ENCODE measurements at places on chromosomes 2 and 18.

DNA sequence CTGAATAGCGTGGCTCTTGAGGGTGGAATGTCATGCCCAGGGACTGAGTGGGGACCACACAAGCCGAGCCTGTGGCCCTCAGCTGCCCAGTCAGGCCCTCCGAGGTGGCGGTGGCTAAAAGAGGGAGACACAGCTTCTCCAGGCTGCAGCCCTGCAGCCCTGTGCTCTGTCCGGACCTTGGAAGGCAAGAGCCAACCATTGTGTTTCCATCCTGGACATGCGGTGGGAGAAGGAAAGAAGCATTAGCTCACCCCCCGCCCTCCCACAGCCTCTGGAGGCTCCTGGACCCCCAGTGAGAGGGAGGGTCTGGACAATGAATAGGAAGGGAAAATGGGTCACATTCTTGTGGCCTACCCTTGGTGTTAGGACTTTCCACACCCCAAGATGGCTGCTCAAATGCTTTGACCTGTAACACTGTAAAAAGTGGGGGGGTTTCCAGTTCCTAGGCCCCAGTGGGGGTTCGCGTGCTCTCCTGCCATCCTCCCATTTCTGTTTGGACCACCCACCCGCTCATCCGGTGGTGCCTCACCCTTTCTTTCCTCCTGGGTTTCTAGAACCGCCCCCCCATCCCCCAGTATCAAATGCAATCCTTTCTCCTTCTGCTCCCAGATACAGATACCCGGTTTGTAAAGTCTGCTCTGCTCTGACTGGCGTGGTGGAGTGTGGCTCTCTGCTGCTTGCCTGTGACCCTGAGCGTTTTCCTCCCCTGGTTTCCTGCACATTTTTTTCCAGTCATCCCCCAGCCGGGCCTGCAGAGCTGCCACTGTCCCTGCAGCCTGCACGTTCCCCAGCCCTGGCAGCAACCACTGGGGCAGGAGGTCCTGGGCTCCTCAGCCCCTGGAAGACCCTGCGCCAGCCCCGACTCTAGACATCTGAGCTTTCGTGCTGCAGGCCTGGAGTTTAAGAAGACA is 36.3 kb upstream of the SMAD7 start:
- DNase-seq, result no peak

- peak; percentile 35 for DNase-seq
Observed at GRCh38 chr2:191202881-191203397, 42.3 kb upstream of the MYO1B start.

DNA sequence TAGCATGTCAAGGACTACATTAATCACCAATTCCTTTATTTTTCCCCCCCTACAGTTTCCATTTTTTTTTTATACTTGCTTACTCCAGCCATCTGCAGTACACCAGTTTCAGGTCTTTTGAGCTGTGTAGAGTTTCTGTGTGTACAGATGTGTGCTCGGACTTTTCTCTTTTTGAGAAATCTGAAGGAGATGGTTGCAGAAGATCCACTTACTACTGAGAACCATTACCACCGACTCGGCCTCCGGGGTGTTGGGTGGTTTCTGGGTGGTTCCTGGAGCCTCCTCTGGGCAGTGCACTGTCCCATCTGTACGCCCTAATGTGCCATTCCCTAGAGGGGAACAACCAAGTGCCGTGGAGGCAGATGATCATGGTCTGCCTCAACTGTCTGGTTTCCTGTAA is 15.4 kb upstream of the LYPD6B start:
- no peak for DNase-seq

DNA sequence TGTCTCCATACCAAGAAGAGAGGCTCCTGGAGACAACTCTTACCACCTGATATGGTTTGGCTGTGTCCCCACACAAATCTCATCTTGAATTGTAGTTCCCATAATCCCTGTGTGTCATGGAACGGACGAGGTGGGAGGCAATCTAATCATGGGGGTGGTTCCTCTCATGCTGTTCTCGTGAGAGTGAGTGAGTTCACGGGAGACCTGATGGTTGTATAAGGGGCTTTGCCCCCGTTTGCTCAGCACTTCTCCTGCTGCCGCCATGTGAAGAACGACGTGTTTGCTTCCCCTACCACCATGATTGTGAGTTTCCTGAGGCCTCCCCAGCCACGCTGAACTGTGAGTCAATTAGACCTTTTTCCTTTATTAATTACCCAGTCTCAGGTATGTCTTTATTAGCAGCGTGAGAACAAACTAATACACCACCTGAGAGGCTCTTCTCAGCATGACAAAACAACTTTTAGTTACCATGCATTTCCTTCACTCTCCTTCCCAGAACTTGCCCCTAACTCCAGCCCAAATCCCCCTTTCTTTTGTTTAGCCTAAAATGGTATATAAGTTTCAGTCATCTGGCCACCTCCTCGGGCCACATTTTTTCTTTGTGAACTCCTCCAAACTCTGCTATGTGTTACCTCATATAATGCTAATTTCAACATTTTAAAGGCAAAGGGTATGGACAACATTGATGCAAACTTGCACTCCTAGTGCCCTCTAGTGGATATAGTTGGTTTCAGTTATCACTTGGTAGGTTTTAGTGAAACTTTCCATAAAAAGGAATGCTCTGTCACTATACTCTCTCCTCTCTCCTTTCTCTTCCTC is 58.6 kb upstream of the SLC25A52 start:
- no peak for DNase-seq

DNA sequence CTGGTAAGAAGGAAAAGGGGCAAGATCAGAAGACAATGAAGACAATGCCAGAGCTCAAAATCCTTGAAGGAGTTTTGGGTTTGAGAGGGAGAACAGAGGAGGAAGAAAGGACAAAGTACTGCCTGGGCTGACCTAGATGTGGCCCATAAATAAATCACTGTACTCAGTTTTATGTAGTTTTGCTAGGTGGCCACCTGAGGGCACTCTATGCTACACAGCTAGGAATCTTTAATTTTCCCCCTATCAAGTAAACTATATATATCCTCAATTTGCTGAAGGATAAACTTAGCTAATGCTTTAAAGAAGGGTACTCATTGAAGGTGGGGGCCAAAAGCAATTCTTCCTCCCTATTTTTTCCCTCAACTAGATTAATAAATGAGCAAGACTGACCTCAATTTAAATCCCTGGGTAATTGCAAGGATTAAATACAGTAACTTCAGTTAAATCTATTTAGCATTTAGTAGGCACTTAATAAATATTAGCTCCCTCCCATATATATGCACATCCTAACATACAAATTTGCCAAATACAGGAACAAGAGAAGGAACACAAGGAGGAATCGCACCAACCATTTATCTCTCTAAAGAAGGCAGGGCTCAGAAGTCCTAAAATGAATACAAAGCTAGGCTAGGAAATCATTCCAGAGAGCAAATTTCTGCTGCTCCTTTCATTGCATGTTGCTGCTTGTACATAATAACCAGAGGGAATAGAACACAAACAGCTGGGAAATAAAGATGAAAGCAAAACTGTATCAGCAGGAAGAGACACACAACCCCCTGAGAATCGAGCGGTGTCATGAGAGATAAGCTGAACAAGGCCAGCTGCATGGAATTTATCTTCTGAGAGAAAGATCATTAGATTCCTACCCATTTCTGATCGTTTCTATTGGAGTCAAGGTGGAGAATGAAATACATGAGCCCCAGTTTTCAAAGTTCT is 540.1 kb downstream of the NRXN1 start:
- peak; percentile 5 for DNase-seq

- DNase-seq, result no peak
Observed at GRCh38 chr2:239120664-239121063, 272.8 kb downstream of the TWIST2 start.

DNA sequence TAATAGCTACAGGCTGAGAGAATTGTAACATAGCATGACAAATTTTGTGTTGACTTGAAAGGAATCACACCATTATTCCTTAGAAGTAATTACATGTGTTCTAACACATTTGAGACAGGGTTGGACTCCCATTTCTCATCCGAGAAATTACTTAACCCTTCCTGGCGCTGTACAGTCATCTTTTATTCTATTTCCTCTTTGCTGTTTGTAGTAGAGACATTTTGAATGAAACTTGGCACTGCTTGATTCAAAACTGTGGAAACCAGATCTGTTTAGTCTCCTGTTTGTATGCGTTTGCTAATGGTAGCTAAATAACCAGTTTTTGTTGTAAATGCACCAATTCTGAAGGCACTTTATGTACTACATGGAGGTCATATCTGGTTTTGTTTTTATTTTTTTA is 231.9 kb downstream of the ALPK2 start:
- no peak for DNase-seq

DNA sequence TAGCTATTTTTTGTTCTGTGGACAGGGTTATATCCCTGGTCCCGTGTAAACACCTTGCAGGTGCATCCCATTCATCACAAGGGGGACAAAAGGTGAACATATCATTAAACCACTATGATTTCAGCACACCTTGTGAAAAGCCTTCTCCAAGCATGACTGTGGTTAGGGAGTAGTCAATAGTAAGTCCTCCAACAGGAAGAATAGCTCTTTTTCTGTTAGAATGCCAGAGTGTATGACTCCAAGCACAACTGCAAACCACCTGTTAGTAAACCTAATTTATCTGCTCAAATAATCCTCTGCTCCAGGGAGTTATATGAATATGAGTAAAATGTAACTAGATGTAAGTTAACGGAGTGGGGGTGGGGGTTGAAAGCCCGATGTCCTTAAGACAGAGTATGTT is 240.5 kb downstream of the AGPS start:
- DNase-seq, result no peak

All from DND-41 (cell line).